ENCODE measurements at places on chromosomes 5 and 9.

- DNase-seq, result no peak
Observed at GRCh38 chr5:54700986-54701578, 183.5 kb downstream of the SNX18 start.

GRCh38 chr5:44536650-44537260, 147.5 kb upstream of the FGF10 start:
- DNase-seq, result peak; percentile 18

DNA sequence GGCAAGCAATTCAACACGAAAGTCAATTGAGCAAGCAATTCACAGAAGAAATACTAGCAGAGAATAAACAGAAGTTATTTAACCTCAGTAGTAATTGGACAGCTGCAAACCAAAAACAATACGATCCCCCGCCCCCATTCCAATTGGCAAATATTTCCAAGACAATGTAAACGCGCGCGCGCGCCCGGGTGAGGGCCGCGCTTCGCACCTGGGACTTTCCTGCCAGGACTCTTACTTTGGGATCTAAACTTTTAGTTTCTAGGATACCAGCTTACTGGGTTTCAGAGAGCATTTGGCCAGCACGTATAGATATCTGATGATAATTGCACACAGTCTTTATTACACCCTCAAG, 8.6 kb downstream of the RUFY1 start:
- no peak for DNase-seq

- DNase-seq, result no peak
Observed at GRCh38 chr5:124644138-124644537, 102.3 kb downstream of the ZNF608 start.

DNA sequence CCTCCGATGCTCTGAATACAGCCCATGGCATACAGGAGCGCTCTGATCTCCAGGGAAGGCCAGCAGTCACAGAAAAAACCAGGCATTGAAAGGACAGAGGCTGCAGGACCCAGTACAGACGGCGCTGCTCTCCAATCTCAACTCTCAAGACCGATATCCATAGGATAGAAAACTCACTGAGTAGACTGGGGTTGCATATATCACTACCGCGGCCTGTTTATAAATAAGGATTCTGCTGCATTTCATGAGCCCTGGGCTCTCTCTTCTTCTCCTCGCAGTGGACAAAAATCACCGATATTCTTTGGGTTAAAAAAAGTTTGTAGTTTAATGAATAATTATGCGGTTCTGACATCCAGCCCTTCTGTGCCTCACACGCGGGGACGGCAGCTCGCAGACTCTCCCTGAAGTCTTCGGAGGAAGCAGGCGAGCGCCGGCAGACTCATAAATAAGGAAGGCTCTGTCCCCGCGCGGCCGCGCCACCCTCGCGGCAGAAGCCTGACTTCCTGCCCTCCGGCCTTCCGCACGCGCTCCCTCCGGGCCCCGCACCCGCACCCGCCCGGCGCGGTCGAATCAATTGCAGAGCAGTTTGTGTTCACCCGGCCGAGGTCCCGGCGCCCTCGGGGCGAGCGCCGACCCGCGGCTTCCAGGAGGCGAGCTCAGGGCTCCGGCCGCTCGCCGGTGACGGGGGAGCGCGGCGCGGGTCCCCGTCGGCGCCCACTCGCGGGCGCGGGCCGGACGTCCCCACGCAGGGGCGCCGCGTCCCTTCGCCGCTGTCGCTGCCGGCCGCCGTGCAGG, at the start of gene FAM78A:
TSS of gene FAM78A (minus strand) at position 417 of the 795 bp plus-strand sequence. CDS start at position 86, 331 bp downstream.
- DNase-seq, result peak; percentile 76

- no peak for DNase-seq
Observed at GRCh38 chr9:107467416-107467815, 22.2 kb downstream of the KLF4 start.

GRCh38 chr5:57302164-57302563, 128.3 kb downstream of the GPBP1 start:
- DNase-seq, result peak; percentile 70

- no peak for DNase-seq
Observed at GRCh38 chr9:27090231-27090630, 18.8 kb upstream of the TEK start.

DNA sequence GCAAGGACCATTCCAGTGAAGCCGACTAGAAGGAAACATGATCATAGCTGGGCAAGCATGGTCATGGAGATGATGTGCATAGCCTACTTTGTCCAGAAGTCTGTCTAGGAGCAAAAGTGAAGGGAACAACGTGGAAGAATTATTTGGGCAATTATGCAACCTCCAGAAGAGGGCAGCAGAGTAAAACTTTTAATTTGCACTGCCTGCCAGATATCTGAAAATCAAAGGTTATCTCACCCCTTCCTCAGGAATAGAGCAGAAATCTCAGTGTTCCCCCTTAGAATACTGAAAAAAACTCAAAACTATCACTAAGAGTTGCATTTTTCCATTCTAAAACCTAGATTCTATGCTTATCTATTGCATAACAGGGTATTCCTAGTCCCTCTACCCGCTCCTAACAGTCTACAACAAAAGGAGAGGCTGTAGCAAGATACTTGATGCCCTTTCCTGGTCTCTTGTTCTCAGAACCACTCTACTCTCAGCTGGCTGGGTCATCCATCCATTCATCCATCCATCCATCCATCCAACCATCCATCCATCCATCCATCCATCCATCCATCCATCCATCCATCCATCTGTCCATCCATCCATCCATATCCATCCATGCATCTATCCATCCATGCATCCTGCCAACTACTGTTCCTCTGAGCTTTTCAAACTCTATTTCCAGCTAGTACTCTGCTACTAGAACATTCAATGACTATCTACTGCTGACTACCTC, 8.4 kb upstream of the SETD9 start:
- peak; percentile 31 for DNase-seq
